Midbrain (tissue), 1 donor: ENCODE measurements at places on chromosomes 11 and 22.
A peak's percentile ranks its signal among the peaks of the same experiment; 100 is the strongest.

GRCh38 chr11:61328351-61328750 lies 4.6 kb downstream of the DDB1 start:
- no peak for DNase-seq

DNA sequence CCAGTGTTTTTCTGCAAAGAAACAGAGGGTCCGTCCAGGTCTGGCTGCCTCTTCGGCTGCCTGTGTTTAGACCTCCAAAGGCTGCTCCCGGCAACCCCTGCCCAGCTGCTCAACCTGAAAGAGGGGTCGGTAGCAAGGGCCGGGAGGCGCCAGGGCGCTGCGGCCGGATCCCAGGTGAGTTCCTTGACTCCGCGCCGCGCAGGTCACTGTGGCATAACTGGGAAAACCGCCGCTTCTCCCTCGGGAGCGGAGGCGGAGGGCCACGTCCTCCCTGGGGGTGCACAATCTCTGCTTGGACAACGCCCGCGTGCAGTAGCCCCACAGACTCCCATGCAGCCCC lies 1.0 kb upstream of the BRSK2 start:
- no peak for DNase-seq

DNA sequence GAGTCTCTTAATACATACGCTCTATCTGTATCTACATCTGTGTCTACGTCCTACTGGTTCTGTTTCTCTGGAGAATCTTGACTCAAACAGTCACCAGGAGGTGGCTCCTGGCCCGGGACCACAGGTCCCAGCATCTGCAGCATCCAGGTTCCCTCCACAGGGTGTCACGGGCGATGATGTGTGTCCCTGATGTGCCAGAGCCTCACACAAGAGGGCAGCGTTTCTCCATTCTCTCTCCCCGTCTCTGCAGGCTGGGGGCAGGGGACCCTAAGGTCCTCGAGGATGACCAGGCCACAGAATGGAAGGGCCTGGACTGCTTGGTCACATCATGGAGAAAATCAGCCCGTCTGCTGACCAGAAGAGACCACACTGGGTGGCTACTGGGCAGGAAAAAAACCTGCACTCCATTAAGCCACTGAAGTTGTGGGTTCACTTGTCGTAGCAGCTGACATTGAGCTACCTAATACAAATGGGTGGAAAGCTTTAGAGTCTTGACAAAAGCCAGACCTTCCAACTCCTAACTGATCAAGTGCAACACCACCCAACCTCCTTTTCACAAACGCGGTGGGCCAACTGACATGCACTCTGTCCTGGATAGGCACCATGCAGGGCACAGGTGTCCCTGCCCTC lies 392.5 kb downstream of the CTTN start:
- no peak for DNase-seq

DNA sequence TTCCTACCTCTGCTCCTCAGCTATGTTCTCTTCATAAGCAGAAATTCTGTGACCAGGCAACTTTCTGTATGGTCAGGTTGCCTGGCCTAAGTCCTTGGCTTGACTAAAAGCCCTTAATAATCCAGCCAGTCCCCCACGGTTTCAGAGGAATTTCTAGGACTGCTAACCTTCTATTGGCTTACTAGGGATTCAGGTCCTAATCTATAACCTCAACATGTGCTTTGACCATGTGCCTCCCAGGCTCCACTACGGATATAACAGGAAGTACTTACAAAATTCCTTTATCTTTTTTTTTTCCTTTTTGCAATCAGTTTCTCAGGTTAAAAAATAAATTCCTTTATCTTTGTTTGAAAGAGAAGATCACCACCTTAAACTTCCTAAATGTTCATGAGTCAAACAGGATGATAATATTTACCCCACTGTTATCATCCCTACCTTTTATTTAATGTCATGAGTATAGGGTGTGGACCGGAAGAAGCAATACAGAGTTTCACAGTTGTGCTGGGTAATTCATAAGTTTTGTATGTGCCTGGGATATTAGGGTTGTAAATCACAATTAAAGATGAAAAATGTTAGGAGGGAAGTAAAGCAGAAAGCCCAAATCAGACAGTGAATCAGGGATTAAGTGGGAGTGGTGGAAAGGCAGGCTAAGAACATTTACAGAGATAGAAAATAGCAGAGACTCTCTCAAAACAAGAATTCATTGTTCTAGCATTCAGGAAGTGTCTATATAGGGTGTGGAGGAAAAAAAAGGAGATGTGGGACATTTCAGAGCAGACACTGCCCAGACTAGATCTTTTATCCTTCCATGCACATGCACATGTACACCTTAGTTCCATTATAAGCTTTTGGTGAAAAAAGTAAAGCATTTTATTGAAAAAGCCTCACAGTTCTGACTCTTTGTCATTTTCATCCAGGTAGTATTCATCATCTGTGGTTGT lies 10.7 kb upstream of the POGLUT3 start:
- DNase-seq = no peak

DNA sequence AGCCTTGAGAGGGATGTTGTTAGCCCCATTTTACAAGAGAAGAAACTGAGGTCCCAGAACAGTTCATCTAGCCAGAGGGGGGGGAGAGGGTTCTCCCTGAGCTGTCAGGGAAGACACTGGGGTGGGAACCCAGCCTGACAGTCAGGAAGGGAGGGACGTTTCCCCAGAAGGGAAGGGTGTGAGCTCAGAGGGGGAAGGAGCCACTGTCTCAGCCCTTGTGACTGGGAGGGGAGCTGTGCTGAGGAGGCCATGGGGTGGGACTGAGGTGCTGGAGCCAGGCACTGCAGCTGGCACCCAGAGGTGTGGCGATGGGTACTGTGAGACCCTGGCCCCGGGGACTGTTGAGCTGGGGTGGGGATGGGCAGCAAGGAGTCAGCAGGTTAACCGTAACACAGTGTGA lies 35.7 kb downstream of the DAGLA start:
- DNase-seq = no peak

- no peak for DNase-seq
Observed at GRCh38 chr22:30228509-30229359, 17.8 kb downstream of the LIF start.

DNA sequence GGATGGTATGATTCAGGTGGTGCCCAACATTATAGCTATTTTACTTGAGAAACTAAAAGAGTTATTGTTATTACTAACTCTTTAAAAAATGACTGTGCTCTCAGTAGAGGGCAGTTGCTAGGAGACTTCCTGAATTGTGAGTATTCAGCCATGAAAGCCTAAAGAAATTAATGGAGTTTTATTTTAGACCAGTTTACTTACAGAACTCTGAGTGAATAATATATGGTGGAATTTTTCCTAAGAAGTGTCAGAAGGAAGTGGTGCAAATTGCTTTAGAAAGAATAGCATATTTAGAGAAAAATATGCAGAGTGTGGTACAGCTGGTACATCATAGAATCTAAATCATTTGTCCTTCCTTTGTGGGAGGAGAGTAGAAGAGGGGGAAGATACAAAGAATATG lies 689.9 kb upstream of the CCDC90B start:
- no peak for DNase-seq

DNA sequence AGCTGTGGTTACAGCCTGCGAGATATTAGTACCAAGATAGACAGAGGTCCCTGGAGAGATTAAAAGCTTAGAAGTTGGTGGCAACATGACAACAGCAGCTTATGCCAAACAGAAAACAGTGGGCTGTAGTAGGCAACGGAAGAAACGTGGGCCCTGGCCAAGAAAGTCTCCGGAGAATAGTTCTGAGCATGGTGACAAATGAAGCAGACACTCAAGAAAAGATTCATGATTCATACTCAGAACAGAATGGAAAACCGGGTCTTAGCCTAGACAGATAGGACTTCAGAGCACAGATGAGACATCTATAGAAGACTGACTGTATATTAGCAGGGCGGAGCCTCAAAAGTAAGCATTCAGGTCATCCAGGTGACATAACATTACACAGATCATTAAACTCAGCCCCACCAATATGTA lies 727.4 kb downstream of the ETS1 start:
- no peak for DNase-seq

DNA sequence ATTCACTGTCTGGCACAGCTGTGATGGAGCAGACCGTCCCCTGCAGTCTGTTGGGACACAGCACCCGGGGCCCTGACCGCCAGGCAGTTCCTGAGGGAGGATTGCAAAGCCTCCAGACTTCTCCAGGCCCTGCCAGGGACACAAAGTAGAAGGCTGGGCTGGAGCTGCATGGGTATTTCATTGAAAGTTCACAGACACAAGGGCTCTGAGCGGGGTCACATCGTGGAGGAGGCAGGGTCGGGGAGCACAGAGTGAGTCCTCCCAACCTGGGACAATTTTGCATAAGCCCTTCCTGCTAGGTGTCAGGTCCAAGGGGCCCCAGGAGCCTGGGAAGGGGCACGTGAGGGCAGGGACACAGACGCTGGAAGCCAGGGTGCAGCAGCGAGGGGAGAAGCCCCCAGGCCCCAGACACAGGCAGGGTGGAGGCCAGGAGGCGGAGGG lies 15.7 kb downstream of the IFITM10 start:
- DNase-seq = no peak

- no peak for DNase-seq
Observed at GRCh38 chr11:109957601-109958000, 135.6 kb upstream of the ZC3H12C start.

- DNase-seq = no peak
Observed at GRCh38 chr22:39215426-39216142, 29.2 kb downstream of the PDGFB start.

DNA sequence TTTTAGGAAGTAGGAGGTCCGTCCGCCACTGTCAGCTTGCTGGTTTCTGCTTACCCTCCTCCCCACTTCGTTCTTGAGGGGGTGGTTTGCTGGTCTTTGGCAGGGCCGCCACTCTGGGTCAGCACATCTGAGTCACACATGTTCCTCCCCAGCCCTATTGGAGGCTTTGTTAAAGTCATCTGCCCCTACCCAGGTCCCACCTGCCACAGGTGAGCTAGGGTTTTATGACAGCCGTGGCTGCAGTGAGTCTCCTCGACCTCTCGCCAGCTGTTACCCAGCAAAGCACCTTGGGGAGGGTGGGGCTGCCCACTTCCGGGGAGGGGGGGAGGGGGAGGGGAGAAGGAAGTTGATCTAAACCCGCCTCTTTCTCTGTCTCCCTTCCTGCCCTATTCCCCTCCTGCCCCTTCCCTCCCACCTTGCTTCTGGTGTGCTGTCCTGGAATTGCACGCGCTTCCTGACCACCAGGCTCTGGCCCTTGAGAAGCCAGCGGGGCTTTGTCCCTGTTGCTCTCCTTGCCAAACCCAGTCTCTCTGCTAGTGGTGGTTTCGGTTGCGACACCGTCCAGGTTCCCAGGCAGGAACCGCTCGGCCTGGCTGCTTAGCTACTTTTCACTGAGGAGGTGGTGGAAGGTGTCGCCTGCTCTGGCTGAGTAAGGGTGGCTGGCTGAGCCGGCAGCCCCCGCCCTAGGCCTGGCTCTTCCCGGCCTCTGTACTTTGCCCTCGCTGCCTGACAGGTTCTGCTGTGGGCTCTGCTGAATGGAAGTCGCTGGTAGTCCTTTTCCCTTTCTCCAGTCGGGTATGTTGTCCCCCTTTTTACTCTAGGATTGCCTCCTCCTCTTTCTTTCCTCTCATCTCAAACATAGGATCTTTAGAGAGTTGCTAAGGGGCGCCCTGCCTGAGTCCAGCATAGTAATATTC lies 28.5 kb downstream of the RCOR2 start:
- no peak for DNase-seq

- no peak for DNase-seq
Observed at GRCh38 chr22:19505735-19506126, 18.5 kb downstream of the CLDN5 start.

- no peak for DNase-seq
Observed at GRCh38 chr22:37010174-37010573, 9.1 kb downstream of the TST start.

DNA sequence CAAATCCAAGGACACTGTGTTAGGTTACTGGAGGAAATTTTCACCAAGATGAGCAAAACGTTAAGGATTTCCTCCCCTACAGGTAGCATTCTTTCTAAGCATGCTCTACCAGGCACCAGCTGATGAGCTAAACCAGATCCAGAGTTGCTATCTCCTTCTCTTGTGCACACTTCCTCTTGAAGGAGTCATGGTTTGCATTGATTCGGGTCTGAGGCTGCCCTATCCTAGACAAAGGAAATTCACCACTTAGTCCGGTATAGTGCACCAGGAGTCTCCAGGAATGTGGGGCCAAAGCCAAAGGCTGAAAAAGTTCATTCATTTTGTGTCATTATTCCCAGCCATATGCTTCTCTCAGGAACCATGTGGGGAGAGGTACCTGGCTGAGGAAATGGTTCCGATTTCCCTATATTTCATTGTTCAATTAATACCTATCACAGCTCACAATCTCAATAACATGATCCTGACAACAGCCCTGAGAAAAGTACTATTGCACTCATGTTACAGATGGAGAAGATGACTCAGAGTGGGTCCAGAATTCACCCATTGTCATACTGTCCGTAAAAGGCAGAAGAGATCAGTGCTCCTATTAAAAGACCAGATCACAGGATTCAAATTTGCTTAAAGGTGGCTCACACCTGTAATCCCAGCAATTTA lies 39.1 kb downstream of the SLC35F2 start:
- DNase-seq = no peak

DNA sequence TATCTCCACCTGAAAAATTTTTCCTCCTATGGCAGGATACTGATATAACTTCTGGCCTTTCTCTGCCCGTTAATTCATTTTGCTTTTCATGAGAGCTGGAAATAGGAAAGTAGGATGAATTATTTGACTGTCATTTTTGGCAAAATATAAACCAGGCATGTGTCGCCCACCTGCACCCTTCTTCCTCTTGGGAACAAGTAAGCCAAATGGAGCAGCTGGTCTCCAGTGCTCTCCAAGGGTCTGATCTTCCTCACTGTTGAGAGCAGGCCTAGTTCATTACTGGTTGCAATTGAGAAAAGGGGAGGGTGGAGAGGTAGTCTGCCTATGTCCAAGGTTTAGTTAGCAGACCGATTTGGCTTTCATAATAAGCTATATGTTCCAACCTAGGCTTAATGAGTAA lies 582.2 kb downstream of the DLG2 start:
- no peak for DNase-seq

- DNase-seq = no peak
Observed at GRCh38 chr11:11313426-11313825, 39.6 kb downstream of the CSNK2A3 start.

GRCh38 chr11:33608386-33608785 lies 92.2 kb downstream of the C11orf91 start:
- DNase-seq = no peak

- DNase-seq = peak; percentile 7
Observed at GRCh38 chr22:27241430-27242321, 559.9 kb downstream of the MN1 start.

DNA sequence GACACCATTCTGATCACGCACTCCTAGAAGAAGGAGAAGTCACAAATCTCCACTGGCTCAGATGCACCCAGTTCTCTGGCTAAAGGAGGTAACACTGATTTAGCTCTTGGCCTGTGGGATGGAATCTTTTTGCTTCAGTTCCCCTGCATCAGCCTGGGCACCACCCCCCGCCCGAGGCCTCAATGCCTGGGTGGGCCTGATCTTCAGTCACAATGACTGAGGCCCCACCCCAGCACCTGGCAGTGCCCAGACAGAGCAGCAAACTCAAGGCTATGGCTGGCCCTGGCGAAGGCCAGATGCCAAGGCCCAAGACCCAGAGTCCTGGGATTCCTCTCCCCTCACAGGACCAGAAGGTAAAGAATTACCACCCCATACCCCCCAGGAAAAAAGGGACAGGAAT lies 5.0 kb downstream of the CYB561A3 start:
- DNase-seq = no peak
